ENCODE measurements at places on chromosomes 3 and 15.

GRCh38 chr3:32733631-32734229 is 48.7 kb downstream of the CNOT10 start:
- DNase-seq: no peak

- no peak for DNase-seq
These were observed 337.7 kb downstream of the NEK10 start for GRCh38 chr3:27031476-27031875.

DNA sequence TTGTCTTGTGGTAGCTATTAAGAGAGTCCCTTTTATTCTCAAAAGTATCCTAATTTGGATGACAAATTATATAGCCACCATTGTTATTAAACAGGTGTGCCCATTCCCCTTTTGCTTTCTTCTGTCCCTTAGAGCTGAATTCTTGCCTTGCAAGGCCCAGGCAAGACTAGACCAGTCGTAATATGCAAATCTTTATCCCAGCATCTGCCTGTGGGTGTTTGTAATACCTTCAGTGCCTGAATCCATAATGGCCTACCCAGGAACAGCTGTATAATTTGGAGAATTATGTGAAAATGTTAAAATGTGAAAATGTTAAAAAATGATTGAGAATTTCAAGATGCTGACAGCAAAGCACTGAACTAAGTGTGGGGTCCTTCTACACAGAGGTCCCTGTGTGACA is 403.0 kb upstream of the RBMS3 start:
- DNase-seq: no peak

- no peak for DNase-seq
These were observed 8.2 kb upstream of the ANKRD63 start for GRCh38 chr15:40290918-40291574.
